DMS 273 treated with DMSO at 0.1 percent for 48 hours (cell line): ENCODE measurements at places on chromosomes 3 and 15.

GRCh38 chr3:26652164-26652563 is 29.6 kb downstream of the LRRC3B start:
- peak; percentile 47 for DNase-seq

GRCh38 chr3:67739851-67740250 is 85.4 kb upstream of the SUCLG2 start:
- no peak for DNase-seq

GRCh38 chr3:112774293-112774926 is 72.3 kb downstream of the CD200R1L start:
- DNase-seq = no peak

- DNase-seq = no peak
These were observed 215.9 kb downstream of the TIGIT start for GRCh38 chr3:114509756-114510155.

- no peak for DNase-seq
These were observed 57.2 kb downstream of the USP13 start for GRCh38 chr3:179710079-179710478.

- DNase-seq = peak; percentile 77
These were observed 18.4 kb downstream of the ZBTB38 start for GRCh38 chr3:141386611-141387111.

DNA sequence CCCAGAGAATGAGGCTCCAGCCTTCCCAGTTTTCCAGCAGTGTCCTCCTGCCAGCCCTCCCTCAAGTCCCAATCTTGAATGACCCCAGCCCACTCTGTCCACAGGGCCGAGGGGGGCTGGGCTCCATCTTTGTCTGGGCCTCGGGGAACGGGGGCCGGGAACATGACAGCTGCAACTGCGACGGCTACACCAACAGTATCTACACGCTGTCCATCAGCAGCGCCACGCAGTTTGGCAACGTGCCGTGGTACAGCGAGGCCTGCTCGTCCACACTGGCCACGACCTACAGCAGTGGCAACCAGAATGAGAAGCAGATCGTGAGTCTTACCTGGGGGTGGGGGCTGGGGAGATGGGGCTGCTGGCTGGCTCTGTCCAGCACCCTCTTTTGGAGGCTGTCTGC is 5.6 kb upstream of the FES start:
- DNase-seq = no peak

DNA sequence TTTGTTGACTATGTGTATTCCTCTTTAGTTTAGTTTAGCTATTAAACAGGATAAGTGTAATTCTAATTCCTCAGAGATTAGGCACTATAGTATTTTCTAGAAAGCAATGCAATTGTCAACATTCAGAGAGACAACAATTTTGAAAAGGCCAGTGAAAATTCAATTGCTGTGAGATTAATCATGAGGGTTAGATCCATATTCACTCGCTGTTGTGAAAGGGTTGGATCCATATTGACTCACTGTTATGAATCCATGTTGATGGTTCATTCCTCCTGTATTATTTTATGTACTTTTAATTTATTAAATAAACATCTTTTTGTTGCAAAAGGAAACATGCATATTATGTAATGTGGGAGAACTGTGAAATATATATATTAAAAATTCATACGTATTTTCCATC is 641 bp downstream of the TRAT1 start:
- DNase-seq = no peak

DNA sequence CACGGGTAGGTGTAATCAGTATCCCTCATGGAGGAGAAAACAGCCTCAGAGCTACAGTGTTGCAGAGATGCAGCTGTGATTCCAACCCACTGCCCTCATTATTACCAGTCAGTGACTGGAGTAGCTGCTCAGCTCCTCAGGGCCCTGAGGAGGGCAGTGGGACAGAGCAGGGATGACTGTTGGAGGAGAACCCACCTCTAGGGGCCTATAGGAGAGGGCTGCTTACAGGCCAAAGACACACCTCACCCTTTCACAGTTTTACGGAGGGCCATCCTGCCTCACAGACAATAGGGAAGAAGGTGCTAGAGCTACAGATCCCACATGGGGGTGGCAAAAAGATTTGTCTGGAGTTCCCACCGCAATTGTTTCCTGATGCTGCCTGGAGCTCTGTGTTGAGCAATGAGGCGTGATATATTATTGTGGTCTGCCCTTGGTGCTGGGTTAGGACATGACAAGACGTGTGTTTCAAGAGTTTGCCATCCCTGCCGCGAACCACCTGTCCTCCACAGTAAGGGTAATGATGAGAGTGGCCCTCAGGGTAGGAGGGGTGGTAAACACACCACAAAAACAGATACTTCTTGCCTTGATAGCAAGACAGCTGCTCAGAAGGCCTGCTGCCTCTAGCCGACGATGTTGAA is 140.5 kb upstream of the TPM1 start:
- no peak for DNase-seq

- DNase-seq = no peak
These were observed 1144.2 kb downstream of the ROBO2 start for GRCh38 chr3:78183906-78184599.

GRCh38 chr3:32325927-32326326 is 65.7 kb upstream of the CMTM7 start:
- DNase-seq = no peak

GRCh38 chr3:136109499-136109898 is 86.6 kb downstream of the MSL2 start:
- no peak for DNase-seq

- DNase-seq = no peak
These were observed 20.9 kb downstream of the TP63 start for GRCh38 chr3:189652042-189652441.

GRCh38 chr3:60767536-60767935 is 483.7 kb downstream of the FHIT start:
- DNase-seq = no peak

DNA sequence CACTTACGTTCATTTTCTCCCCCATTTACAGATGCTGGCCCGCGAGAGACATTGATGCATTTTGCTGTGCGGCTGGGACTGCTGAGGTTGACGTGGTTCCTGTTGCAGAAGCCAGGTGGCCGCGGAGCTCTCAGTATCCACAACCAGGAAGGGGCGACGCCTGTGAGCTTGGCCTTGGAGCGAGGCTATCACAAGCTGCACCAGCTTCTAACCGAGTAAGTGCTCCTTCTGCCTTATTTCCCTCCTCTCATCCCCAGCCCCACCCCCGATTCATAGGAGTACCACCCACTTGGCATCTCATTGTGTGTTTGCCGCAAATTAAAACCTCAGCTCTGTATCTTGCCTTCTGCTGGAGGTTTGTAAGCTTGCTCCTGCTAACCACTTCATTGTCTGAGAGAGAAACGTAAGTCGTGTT is 163.3 kb downstream of the AKAP13 start:
- no peak for DNase-seq

GRCh38 chr3:152826476-152826875 is 8.5 kb upstream of the P2RY1 start:
- peak; percentile 21 for DNase-seq

- DNase-seq = no peak
These were observed 429.9 kb downstream of the TBL1XR1 start for GRCh38 chr3:176767385-176767784.

DNA sequence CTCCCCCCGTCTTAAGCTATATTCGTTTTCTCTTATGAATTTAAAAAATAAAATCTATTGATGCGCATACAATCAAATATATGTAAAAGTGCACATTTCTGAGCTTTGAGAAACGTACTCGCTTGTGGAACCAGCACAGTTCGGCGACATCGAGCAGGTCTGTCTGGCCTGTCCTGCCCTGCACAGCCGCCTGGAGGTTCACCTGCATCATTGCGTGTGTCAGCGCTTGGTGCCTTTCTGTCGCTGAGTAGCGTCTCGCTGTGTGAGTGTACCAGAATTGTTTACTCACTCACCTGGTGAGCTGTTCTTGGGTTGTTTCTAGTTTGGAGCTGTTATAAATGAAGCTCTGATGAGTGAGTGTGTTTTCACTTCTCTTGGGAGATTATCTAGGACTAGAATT is 104.0 kb downstream of the VGLL4 start:
- no peak for DNase-seq
